Cardiac muscle cell (in vitro differentiated cells and primary cell): ENCODE measurements at places on chromosomes 1 and 21.

GRCh38 chr1:212955961-212956620 is 5.8 kb downstream of the VASH2 start:
- DNase-seq, result no peak

DNA sequence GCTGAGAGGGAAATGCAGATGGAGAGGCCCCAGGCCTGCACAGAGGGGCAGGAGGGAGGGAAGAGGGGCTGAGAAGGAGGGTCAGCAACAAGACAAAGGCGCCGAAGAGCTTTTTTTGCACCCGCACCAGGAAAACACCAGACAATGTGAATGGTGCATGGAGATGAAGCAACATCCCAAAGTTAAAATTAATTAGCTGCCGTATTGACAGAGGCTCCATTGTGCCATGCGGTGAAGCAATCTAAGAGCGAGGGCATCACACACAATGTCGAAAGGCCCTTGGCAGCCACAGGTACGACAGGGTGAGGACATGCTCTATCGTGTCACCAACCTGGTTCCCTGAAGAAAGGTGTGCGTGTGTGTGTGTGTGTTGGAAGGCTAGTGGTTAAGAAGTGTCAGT is 41.2 kb downstream of the SSBP3 start:
- DNase-seq, result no peak

DNA sequence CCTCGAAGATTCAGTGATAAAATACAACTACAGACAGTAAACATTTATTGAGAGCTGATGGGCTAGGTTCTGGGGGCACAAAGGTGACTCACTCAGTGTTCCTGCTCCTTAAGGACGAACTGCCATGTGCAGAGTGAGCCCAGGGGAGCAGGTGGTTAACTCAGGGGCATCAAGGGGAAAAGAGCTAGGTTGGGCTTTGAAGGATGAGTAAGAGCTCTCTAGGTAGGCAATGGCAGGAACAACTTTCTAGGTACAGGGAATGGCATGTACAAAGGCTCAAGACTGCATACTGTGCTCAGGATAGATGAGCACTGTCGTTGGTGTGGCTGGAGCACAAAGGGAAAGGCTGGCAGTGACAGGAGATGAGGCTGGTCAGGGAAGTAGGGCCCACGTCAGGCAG is 16.6 kb upstream of the EPB41 start:
- DNase-seq, result no peak

DNA sequence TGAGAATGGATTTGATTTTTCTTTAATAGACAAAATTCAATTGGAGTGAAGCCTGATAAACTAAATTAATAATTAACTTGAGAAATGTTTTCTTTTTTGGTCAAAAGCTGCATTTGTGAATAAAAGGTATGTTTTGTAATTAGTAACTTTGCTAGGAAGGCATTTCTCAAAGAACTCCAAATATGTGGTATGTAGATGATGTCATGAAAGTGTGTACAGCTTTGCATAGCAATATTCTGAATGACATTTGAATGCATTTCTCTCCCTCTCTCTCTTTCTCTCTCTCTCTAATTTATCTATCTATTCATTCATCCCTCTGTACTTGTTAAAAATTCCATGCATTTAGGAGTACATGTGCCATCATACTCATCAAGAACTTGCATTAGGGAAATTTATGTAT is 109.1 kb upstream of the ADAMTS5 start:
- no peak for DNase-seq

GRCh38 chr21:35428937-35429336 is 379.8 kb upstream of the RUNX1 start:
- DNase-seq, result no peak

- peak; percentile 75 for DNase-seq
Measured at GRCh38 chr1:96966536-96967138, 245.1 kb downstream of the PTBP2 start.

DNA sequence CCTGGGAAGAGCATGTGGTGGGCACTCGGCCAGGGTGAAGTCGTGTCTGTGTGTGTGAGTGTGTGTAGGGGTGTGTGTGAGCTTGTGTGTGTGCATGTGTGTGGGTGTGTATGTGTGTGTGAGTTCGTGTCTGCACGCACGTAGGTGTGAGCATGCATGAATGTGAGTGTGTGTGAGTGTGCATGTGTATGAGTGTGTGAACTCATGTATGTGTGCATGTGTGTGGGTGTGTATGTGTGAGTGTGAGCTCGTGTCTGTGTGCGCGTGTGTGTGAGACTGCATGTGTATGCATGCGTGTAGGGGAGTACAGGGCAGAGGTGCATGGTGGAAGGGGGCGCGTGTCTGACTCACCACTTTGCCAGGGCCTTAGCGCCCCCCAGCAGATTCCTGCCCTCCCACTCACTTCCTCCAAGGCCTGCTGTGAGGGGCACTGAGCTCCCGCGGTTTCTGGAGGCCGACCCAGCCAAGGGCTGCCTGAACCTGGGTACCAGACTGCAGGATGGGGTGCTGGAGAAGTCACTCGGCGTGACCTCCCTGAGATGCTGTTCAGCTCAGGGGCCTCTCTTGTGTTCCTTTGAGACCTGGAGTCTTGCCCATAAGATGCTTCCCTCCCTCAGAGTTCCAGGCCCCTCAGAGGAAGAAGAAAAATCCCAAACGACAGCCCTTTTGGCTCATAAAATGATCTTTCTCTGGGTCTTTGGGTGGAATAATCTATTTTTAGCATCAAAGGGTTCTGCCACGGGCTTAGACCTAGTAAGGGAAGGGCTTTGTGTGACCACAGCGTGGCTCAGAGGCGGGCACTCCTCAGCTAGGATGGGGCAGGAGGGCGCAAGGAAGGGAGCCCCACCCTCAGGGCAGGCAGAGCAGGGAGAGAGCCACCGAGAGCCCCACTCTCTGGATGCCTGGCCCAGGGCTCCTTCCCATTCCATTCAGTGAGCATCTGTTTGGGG is 41.1 kb upstream of the RUNX3 start:
- peak; percentile 5 for DNase-seq

DNA sequence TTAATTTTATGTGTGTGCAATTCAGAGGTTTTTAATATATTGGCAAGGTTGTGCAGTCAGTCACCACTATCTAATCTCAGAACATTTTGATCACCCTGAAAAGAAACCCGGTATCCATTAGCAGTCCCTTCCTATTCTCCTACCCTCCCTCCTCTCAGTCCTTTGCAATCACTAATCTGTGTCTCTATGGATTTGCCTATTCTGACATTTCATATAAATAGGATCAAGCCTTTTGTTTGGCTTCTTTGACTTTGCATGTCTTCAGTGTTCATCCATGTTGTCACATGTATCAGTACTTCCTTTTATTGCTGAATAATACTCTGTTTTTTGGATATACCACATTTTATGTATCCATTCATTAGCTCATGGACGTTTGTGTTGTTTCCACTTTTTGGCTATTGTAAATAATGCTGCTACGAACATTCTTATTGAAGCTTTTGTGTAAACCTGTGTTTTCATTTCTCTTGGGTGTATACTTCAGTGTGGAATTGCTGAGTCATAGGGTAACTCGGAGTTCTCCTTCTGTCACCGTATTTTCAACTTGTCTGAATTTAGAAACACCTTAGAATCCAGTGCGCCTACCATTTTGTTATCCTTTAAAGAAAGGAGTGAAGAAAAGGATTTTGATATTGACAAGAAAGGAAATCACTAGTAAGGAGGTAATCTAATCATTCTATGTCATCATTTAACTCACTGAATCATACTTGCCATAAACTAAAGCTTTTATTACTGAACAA is 3.4 kb downstream of the CEP85 start:
- DNase-seq, result peak; percentile 40

DNA sequence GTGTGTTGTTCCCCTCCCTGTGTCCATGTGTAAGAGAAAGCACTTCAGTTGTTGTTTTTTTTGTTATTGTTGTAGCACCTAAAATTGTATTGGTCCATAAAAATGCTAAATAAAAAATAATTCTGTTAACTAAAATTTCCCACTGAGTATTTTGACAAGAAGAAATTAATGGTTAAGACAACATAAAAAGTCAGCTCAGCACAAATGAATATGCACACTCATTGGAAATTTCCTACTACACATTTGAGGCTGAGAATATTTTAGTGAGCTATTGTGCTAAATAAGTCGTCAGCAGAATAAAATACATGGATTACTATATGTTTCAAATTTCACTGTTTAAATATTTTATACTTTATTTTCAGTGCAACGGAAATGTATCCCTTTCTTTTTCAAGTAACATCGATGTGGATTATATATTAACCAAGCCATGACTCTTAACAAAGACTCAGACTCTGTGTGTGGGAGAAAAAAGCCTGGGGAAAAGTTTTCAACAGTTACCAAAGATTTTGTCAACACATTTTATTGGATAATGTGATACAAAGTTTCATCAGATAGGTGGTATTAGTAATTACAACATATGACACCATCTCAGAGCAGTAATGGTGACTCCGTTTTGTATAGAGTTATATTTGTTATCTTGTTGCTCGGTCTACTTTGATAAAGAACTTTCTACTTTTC is 63.4 kb downstream of the LYPLAL1 start:
- no peak for DNase-seq

DNA sequence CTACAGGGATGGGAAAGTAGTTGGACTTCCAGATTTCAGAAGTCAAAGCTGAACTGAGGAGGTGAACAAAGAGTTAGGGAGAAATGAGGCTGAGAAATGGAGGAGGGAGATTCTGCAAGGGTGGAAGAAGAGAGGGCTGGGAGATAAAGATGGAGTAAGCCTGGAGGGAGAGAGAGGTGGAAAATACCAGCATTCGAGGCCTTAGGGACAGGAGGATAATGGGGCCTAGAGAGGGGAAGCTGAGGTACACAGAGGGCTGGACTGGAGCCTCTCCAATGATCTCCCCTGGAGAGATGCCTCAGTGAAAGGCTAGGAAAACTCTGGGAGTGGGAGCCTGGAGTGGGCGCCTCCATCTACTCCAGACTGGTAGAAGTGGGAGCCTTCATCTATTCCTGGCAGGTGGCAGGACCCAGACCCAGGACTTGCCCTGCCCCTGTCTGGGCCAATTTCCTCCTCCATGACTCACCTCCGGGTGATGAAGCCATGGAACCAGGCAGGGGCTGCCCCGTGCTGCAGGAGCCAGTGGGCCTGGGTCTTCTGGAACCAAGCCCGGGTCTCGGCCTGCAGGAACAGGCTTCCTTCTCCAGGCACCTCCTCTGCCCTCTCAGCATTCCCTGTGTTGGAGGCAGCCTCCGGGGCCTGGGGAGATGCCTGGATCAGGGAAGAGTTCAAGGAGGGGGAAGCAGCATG is 1.9 kb downstream of the SH2D2A start:
- no peak for DNase-seq

DNA sequence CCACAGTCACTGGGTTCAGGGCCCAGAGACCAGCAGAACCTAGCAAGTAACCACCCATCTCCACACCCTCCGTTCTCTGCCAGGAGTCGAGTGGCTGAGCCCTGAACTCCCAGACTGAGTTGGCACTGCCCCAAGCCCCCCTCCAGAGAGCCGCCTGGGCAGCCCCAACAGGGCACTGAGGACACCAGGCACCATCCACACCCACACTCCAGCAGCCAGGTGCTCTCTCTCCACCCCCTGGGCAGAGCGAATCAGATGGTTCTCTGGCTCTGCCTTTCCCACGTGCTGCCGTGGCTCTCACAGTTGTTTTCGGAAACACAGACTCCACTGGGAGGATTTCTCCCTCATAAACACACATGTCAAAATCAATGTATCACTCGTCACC is 13.6 kb downstream of the WDR4 start:
- DNase-seq, result no peak

DNA sequence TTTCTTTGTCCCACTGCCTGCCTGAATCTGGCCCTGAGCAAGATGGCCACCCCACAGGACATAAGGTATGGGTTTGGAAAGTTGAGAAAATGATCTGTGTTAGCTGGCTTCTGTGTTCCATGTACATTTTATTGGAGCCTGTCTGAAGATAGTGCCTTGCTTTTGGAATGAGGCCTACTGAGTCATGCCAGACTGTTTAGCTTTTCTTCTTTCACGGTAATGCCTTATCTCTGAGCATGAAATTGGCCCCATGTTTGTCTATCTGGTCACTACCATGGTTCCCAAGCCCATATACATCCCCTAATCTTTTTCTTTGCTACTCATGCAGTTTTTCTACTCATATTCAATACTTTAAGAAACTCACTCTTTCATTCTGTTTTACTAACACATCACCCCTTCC is 85.1 kb upstream of the LMO4 start:
- peak; percentile 42 for DNase-seq

- no peak for DNase-seq
Measured at GRCh38 chr1:59230622-59231021, 66.3 kb upstream of the FGGY start.

GRCh38 chr1:109786112-109786480 is 22.4 kb upstream of the EPS8L3 start:
- no peak for DNase-seq

DNA sequence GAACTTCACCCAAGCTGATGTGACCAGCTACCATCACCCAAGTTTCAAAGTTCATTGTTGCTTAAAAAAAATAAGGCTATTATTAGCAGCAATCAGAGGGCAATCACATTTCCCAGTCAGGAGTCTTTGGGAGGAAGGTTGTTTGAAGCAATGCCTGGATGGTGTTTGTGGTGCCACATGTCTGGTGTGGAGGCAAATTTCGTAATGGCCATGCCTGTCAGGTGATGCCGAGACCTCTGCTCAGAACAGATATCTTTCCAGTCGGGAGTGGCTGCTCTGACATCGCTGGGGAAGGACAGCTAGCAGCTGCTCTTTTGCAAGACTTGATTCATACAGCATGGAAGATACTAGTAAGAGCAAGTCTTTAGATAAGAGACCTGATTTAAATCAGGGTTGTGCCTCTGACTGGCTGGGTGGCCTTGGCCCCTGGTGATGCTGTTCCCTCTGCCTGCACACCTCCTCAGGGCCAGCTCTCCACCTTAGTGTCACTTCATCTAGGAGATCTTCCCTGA is 187.8 kb upstream of the JUN start:
- peak; percentile 52 for DNase-seq

GRCh38 chr1:172134087-172134731 is 286.3 kb upstream of the C1orf105 start:
- DNase-seq, result no peak

DNA sequence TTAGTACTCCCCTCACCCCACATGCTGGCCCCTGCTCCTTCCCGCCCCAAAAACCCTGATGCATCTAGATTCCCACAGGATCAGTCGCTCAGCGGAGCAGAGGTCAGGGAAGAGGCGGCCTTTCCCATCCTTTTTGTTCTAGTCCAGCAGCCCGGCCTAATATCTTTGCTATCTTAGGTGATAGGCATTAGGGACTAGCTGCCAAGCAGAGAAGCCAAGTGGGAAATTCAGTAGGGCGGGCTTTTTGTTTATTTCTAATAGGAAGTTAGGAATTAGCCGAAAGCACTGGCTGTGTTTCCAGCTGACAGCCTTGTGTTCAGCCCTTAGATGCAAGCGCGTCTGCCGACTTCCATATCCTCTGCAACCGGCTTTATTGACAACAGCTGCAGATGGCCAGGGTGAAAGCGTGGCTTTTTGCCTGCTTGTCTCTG is 59.0 kb upstream of the BCAR3 start:
- DNase-seq, result no peak

GRCh38 chr1:182889997-182890396 is 50.9 kb downstream of the DHX9 start:
- DNase-seq, result no peak

GRCh38 chr1:6267686-6268322 is 6.9 kb upstream of the GPR153 start:
- DNase-seq, result no peak

DNA sequence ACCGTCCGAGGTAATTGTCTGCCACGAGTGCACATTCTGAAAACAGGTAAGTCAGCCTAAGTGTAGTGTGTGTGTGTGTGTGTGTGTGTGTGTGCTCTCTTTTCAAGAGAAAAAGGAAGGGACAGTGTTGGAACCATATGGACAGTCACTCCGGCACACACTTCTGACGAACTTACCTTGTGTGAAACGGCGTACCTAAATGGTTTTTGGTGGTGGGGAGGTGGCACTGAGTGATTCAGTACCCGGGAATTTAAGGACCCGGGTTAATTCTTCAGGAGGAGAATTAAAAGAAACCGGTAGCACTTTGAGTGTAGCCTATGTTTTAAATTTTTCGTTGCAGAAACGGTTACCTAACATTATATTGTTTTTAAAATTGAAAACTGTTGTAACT is 286 bp downstream of the ODR4 start:
- DNase-seq, result no peak
